ENCODE measurements at places on chromosomes 11 and 22. TPM values are rescaled to one million over a fixed set of nuclear protein-coding genes. Genes with fewer than 3 reads are reported as not detected.

DNA sequence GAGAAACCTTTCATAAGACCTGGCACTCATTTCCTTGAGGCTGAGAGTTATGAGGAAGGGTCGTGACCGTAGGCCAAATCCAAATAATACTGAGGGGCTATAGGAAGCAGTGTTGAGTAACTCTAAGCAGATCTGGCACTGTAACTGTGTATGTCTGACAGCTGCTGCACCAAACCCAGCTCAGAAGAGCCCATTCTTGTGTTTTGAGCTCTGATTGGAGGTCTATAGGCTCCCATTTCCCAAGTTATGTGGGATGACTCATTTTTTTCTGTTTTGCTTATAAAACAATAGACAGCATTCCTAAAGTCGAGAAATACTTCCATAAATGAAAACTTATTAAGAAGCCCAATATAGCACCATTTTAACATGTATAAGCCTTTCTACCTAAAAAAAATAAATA, 645.8 kb downstream of the DLG2 start:
- no peaks in the 10 kb centered on the region for H3K27me3 ChIP-seq
- no peak for DNase-seq
- H3K4me3 ChIP-seq = no peak overlapping the region
- H3K27ac ChIP-seq = no peak overlapping the region
- no peaks in the 10 kb centered on the region for H3K36me3 ChIP-seq
- H3K4me1 ChIP-seq = no peaks in the 10 kb centered on the region

GRCh38 chr22:49513358-49513851, 314.3 kb downstream of the BRD1 start:
- DNase-seq = no peak
- no peaks in the 10 kb centered on the region for H3K36me3 ChIP-seq
- H3K4me3 ChIP-seq = no peak overlapping the region
- peaks cover 29% of the 10 kb centered on the region for H3K27me3 ChIP-seq

The PHOX2A gene
- total RNA-seq = not detected

The KCNJ1 gene
- not detected for total RNA-seq

DNA sequence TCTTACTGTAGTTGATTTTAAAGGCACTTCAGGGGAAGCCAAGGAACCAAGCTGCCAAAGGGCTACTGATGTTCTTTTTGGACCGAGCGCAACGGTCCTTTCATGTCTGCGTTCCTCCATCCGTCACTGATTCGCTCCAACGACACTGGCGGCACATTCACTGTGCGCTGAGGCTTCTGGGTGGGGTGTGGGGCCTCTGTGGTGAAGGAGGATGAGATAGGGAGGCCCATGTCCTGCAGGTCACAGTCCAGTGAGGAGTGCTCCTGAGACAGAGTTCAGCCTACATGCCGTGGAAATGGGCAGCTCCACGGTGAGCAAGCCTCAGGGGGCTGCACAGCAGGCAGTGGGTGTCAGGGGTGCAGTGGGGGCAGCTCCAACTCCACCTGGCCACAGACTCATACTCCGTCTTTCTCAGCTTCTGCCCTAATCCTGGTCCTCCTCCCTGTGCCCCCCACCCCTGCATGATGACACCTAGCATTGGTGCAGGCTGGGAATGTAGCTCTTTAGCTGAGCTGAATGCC, 87.8 kb upstream of the SHANK2 start:
- no peaks in the 10 kb centered on the region for H3K4me1 ChIP-seq
- no peak for DNase-seq
- H3K36me3 ChIP-seq = no peaks in the 10 kb centered on the region
- H3K4me3 ChIP-seq = no peak overlapping the region
- no peaks in the 10 kb centered on the region for H3K27me3 ChIP-seq

DNA sequence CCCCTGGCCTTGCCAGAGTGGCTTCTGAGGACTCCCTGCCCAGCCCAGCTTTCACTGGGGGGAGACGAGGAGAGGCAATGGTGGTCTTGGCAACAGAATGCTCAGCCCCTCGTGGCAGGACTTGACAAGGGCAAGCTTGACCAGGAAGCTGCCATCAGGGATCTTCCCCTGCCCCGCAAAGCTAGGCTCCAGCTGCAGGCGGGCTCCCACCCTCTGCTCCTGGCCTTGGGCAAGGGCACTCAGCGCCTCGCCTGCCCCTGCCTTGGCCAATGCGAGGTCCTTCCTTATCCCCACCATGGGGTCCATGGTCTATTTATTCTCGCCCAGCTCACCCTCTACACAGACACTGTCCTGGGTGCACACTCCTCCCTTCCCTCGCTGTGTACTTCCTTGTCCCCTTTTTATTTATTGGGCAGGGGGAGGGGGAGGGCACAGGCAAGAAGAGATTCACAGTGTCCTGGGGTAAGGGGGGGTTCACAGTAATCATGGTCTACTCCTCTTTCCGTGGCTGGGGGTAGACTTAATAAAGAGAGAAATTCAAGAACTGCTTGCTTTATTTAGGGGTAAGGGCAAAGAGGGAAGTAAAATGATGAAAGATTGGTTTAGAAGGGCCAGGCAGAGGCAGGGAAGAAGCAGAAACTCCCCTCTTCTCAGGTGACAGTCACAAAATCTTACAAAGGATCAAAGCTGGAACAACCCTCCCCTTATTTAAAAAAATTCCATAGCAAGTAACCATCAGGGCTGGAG, 1.6 kb downstream of the GPHA2 start:
- H3K27me3 ChIP-seq = no peaks in the 10 kb centered on the region
- peaks cover 61% of the 10 kb centered on the region for H3K36me3 ChIP-seq
- no peak overlapping the region for H3K4me3 ChIP-seq
- H3K27ac ChIP-seq = no peak overlapping the region
- no peak for DNase-seq
- H3K4me1 ChIP-seq = peaks cover 10% of the 10 kb centered on the region

- H3K4me3 ChIP-seq = no peak overlapping the region
- DNase-seq = no peak
- H3K27ac ChIP-seq = no peak overlapping the region
- no peaks in the 10 kb centered on the region for H3K4me1 ChIP-seq
- no peaks in the 10 kb centered on the region for H3K36me3 ChIP-seq
- no peaks in the 10 kb centered on the region for H3K27me3 ChIP-seq
These were observed 7.9 kb upstream of the RBMXL2 start for GRCh38 chr11:7080900-7081299.

DNA sequence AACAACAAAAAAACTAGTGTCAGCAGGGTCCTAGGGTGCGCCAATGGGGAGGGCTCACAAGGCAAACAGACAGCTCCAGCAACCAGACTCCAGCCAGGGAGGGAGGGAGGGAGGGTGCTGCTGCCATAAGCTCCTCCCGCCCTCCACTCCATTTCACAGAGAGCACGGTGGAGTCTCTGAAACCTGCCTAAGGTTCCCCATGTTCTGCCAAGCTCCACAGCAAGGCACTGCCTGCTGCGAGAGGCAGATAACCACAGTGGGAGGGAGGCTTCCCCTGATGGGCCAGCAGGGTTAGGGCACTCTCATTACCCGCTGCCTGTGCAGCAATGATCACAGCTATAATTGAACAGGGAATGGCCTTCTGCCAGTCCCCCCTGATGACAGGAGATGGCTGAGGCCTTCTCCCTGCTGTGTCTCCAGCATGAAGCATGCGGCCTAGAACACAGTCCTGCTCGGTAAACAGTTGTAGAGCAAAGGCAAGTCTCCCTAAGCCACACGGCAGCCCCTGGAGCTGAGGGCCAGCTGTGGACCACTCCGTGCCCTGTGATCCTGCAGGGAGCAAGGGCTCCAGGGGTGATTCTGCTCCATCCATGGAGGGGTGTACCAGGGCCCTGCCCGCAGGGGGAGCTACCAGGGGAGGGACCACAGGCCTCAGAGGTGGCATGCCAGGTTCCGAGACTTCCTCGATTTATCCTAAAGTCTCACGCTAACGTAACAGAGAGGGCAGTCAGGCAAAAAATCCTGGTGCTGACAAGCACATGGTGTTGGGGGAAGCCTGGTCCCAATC, 42.9 kb downstream of the PC start:
- H3K4me1 ChIP-seq = peaks cover 33% of the 10 kb centered on the region
- no peaks in the 10 kb centered on the region for H3K27me3 ChIP-seq
- DNase-seq = peak; percentile 32

The UBQLNL gene
- total RNA-seq = not detected

Data from stomach (tissue), 19 donors.